Right cardiac atrium (tissue), 5 donors: ENCODE measurements at places on chromosomes 4 and X. TPM values are rescaled to one million over a fixed set of nuclear protein-coding genes. Genes with fewer than 3 reads are reported as not detected.

DNA sequence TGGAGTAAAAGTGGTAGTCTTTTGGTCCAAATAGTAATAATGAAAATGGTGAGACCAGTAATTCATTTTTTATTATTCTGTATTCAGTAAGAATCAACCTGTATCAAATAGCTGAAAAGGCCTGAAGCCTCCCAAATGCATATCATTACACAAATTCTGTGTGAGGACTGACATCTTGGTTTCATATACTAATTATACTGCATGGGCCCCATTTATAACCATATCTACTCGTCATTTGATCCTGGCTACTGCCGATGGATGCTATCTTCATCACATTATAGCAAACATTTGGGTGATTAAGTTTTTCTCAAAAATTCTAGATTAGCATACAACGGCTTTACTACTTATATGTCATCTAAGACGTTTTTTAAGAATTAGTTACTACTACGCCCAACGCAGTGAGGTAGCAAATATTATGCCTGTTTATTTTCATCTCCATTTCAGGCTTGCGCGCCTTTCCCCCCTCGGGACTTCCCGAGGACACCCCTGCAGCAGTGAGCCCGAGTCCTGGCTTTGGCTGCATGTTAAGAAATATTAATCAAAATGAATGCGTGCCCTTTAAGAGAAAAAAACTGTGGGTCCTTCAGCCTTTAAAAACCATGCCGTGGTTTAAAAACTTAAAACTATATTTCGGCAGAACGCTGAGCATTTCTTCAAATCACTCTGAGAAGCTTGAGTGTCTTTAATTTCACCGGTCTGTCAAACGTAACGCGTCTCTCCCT lies 814 bp upstream of the MMAA start:
- peak; percentile 63 for DNase-seq

- no peak for DNase-seq
These were observed 102.4 kb downstream of the CLNK start for GRCh38 chr4:10582059-10582686.

DNA sequence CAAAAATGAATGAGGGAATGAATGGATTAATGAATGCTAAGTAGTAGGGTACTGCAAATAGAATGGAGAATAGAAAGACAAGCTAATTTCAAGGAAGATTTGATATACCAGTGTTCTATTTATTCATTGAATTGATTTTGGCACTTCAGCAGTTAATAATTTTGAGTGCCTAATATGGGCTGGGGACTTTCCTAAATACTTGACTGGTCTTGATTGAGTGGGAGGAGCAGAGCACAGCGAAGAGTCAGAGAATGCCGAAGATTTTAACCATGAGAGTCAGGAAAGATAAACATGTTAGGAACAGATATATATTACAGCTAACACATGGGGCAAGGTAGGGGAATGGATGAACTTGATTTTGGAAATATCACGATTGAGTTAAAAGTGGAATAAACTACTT lies 10.6 kb downstream of the IL15 start:
- DNase-seq, result no peak

Gene P2RY8
- 3.8 TPM for total RNA-seq

Gene TEX11
- 0.09 TPM for total RNA-seq
